HS-5 (cell line): ENCODE measurements at places on chromosomes 12 and 14.

DNA sequence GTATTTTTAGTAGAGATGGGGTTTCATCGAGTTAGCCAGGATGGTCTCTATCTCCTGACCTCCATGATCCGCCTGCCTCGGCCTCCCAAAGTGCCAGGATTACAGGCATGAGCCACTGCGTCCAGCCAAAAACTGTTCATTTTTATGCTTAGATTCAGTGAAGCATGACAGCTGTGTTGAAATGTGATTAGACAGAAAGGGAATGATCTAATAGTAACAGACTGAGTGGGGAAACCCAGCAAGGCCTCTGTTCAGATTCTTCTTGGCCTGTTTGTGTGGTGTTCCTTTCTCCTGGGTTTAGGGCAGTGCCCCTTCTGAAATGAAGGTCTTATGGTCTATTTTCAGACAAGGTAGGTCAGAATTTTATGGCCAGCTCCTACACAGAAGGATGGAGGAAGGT, 11.8 kb upstream of the ABCD4 start:
- no peak for DNase-seq

- DNase-seq, result no peak
These were observed 2.0 kb downstream of the PAX9 start for GRCh38 chr14:36663404-36664321.

DNA sequence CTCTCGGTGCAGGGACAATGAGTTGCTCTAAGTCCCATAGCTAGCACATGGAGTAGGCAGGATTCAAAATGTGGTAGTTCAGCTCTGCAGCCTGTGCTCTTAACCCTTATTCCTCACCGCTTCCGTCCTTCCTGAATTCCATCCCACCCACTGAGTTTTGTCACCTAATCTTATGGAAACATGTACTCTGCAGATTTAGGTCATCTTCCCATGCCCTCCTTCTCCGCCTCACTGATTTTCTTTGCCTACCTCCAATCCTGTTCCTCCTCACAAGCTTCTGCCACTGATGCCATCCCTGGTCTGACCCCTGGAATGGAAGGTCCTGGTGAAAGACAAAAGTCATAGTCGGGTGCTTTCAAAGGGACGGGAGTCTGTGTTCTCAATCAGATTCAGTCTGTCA, 46.5 kb upstream of the ABCC9 start:
- no peak for DNase-seq

GRCh38 chr12:21672146-21672545, 14.5 kb upstream of the LDHB start:
- DNase-seq, result no peak

DNA sequence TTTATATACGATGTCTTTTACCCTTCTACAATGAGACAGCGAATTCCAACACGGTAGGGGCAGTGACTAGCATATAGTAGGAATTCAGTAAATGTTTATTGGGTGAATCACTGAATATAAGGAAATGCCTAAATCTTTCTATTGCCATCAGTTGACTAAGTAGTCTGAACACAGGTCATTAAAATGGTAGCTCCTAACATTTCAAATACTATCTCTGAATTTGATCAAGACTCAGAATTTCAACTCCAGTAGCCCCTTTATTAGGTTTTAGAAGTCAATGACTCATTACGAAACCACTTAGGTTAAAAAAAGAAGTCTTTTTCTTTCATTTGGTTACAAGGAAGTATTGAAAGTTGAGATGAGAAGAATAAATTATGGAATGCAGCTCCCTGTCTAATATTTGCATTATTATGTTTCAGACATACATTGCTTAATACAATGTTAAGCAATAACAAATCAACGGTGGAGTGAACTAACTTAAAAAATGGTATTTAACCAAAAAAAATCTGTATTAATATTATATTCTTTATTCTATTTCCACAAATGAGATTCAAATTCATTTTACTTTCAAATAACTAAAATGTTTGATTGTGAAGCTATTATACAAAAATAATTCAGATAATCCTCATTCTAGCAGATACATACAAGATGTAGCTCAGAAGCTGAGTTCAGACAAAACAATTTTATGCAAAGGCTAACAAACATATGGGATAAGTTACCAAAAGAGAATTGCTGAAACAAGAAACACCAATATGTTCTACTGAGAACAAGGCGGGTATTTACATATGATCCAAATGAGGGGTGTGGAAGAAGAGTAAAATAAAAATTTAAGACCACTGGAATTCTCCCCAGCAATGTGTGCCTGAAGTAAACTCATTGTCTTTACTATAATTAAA, 302.7 kb downstream of the CEP128 start:
- peak; percentile 68 for DNase-seq

- DNase-seq, result peak; percentile 81
These were observed 96.9 kb upstream of the TMPO start for GRCh38 chr12:98418357-98419075.

DNA sequence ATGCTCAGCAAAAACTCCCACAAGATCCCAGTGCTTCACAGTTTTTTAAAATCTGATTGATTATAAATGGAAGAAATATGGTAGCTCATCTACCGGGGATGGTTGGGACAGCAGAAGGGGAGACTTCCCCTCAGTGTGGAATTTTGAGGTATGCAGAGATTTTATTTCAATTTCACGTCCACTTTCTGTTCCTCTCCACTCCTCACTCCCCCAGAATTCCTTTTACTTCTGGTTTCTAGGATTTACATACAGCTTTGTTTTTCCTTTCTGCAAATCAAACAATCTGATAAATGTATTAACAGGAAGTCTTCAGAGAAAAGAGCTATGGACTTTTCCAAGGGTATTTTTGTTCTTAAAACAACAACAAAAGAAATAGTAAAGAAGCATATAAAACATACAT, 181.5 kb upstream of the ARHGAP5 start:
- no peak for DNase-seq

DNA sequence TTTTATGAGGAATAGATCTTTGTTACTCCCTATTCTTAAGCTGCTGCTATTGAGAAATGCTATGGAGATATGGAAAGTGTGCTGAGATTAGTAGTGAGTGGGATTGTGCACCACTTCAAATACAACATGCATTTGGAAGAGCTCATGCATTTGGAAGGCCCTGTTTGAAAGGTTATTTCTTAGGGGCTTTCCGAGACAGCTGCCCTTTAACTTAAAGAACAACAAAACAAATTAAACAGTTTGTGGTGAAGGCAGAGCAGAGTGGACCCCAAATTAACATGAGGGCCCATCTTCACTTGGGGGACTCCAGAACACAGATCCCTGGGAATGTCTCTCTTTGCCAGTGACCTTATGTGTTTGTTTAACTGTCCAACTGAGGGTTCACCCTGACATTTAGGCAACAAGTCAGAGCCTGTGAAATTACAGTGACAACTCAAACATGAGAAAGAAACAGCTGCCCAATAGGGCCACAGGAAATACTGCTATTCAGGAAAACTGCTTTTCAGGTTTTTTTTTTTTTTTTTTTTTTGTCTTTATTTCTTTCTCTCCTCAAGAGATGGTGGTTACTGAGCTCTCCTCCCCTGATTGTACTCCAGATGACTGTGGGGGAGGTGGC, 41.4 kb upstream of the IGF1 start:
- DNase-seq, result no peak

DNA sequence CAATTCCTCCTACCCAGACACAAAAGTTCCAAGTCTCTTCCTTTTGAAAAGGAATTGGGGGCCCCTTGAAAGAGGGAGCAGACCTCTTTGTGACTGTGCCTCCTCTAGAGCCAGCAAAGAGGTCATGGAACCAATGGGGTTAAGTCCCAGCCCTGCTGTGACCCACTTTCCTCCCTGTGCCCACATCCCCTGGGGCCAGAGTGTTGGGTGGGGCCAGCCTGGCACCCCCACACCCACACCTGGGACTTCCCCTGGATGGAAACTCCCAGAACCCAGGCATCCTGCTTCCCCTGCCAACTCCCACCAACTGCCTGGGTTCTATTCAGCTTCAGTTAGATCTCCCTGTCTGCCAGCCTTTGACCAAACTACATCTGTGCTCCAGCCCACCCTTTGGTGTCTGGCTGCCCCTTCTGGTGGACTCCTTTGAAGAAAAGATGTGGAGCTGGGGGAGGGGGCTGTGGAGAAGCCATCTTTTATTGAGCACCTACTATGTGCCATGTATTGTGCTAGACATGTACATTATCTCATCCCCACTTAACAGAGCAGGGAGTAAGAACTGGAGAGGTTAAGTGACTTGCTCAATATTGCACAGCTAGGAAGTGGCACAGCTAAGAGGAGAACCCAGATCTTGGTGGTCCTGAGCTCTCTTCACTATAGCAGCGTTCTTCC, 4.6 kb upstream of the RARG start:
- DNase-seq, result no peak

- no peak for DNase-seq
These were observed 34.0 kb downstream of the DUSP16 start for GRCh38 chr12:12528361-12529270.

DNA sequence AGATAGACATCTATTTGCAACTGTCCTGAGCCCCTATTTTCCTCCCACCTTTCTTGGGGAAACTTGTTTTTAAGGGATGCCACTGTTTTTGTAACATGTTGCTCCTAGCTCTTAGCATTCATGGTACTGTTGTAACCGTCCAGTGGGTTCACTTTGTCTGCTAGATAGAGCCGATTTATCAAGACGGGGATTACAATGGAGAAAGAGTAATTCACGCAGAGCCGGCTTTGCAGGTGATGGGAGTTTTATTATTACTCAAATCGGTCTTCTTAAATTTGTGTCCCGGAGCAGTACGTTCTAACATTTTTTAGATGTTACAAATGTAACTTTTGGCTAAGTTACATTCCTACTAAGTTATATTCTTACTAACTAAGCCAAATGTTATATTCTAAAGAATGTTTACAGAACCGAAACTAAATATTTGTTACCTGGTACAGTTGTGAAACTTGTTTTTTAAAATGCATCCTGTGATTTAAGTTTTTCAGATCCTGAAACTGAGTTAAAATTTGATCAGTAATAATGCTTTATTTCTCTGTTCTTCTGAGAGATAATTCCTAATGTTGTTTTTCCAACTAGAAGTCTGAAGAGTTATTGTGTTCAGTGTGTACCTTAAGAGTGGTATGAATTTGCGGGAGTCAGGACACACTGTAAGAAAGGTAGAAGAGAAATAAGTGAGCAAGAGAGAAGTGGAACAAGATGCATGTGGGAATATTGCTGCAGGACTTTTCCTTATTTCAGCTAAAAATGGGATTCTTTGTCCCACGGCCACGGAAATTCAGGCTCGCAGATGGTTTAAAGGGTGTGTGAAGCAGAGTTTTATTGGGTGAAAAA, 20.6 kb upstream of the CLEC2D start:
- no peak for DNase-seq

DNA sequence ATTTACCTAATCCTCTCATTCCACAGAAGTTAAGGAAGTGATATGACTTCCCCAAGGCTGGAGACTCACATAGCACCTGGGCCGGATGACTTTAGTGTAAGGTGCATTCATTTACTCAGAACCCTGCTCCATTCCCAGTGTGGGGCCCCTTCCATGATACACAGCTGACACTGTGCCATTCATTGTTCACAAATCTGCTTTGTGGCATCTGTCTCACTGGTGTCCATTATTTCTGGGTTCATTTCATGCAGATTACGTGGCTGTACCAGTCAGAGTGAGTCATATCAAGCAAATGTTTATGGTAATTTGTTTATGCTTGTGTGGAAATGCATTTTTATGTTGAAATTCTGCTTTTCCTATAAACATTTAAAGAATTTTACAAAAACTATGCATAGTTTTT, 5.2 kb downstream of the ANO4 start:
- DNase-seq, result no peak

- no peak for DNase-seq
These were observed 49.4 kb downstream of the DGLUCY start for GRCh38 chr14:91163316-91163715.
